ENCODE measurements at places on chromosomes 6 and 20.

DNA sequence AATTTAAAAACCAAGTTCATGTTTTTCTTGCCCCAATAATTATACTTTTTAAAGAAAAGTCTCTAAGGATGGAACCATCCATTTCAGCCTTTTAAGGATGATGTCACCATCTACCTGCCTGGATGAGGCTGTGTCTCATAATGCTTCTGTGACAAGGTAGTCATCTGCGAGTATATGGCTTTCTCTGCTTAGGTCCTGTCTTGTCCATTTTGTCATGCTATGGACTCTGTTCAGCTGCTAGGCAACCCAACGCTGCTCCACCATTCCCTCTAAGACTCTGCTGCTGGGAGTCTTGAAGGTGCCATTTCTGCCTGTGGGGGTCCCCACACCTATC lies 459.8 kb upstream of the RUNX2 start:
- ATAC-seq: no peak

- ATAC-seq: no peak
Measured at GRCh38 chr6:121881974-121882667, 446.7 kb downstream of the GJA1 start.

- ATAC-seq: no peak
Measured at GRCh38 chr6:30234356-30234755, 21.1 kb upstream of the TRIM26 start.

DNA sequence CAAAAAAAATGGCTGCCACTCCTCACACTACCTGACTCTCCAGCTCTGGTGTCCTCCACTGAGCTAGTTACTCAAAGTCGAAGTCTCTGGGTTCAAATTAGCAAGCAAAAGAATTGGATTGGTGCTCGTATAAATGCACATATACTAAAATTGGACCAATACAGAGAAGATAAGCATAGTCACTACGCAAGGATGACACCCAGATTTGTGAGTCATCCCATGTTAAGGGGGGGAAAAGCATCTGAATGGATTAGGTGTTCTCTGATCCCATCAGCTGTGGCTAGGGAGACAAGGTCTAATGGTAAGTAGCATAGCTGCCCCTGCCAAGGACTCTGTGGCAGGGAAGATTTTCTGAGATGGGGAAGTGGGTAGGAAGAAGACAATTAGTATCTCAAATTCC lies 18.3 kb upstream of the AMD1 start:
- ATAC-seq: no peak

DNA sequence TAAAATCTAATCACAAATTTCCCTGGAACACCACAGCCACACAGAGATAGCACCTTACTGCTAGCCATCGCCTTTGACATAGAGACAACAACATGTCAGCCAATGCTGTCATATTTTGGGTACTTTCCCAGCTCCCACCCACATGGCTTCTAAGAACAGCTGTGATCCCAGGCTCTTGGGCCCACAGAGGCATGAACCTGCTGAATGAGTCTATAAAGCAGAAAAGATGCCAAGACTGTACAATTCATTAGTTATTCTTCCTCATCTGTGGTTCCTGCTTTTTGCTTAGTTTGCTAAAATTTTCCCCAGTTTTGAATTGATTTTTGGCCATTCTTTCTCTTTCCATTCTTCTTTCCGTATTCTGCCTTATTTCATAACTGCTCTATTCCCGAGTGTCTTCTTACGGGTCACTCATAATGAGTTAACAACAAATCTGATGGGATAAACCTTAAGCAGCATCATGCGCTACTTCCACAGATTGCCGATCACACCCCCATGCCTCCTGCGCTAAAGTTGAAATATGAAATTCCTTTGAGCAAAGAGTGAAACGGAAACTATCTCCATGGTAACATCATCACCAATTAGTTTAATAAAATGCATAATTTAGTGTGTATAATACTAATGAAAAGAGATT lies 327.3 kb upstream of the HSF2 start:
- no peak for ATAC-seq

DNA sequence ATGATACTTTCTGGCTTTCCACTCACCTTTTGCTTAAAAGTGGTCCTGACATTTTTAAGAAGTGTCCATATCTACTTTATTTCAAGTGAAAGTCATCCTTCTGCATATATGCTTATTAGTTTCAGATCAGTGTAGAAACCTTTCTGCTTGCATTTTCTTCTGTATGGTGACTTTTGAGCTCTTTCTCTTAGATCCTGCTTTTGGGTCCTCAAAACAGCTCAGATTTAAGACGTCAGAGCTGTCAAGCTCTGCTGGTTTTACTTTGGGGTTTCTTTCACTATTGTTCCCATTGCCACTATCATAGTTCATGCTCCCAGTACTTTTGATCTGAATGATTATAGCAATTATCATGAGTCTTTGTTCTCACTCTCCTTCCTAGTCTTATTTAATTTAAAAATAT lies 41.7 kb downstream of the BCKDHB start:
- ATAC-seq: no peak

GRCh38 chr6:44740566-44741120 lies 353.1 kb downstream of the CDC5L start:
- no peak for ATAC-seq

DNA sequence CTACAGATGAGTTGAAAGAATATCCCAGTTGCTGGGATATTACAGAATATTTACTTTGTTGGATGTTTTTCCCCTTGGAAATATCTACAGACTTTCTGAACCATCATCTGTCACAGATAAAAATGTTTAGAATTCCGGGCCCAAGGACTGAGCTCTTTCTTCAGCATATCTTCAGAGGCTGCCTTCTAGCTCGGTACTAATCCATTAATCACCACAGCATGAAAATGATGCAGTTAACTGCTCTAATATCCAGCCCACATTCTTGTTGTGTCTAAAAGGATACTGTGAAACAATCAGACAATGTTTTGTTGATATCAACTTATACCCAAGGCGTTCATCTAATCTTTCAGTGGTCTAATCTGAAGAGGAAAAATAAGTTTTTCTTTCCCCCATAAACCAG lies 247.4 kb downstream of the TBC1D32 start:
- ATAC-seq: no peak

Measured in gastroesophageal sphincter (tissue), 4 donors.